ENCODE measurements at places on chromosomes 5 and 9.

GRCh38 chr5:98940581-98940980, 11.8 kb upstream of the CHD1 start:
- no peak for DNase-seq

- no peak for DNase-seq
Observed at GRCh38 chr5:154571325-154572035, 93.5 kb upstream of the HAND1 start.

GRCh38 chr9:129568560-129569501, 52.1 kb downstream of the C9orf50 start:
- peak; percentile 26 for DNase-seq

- no peak for DNase-seq
Observed at GRCh38 chr5:24065779-24066178, 558.4 kb downstream of the PRDM9 start.

GRCh38 chr5:90263102-90263820, 146.3 kb downstream of the CETN3 start:
- no peak for DNase-seq

DNA sequence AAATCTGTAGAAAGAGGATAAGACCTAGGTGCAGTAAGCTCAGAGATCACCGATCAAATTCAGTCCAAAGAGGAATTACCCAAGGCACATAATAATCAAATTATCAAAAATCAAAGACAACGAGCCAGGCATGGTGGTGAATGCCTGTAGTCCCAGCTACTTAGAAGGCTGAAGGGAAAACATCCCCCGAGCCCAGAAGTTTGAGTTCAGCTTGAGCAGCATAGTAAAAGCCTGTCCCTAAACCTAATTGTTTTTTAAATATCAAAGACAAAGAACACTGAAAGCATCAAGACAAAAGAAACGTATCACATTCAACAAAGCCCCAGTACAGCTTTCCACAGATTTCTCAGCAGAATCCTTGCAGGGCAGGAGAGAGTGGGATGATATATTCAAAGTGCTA, 122.9 kb downstream of the CEP120 start:
- DNase-seq: no peak

- DNase-seq: no peak
Observed at GRCh38 chr5:154755361-154756008, at the start of gene LARP1. Gene LARP1 (plus strand): TSS chr5:154755377. CDS start chr5:154755758, 381 bp downstream.

DNA sequence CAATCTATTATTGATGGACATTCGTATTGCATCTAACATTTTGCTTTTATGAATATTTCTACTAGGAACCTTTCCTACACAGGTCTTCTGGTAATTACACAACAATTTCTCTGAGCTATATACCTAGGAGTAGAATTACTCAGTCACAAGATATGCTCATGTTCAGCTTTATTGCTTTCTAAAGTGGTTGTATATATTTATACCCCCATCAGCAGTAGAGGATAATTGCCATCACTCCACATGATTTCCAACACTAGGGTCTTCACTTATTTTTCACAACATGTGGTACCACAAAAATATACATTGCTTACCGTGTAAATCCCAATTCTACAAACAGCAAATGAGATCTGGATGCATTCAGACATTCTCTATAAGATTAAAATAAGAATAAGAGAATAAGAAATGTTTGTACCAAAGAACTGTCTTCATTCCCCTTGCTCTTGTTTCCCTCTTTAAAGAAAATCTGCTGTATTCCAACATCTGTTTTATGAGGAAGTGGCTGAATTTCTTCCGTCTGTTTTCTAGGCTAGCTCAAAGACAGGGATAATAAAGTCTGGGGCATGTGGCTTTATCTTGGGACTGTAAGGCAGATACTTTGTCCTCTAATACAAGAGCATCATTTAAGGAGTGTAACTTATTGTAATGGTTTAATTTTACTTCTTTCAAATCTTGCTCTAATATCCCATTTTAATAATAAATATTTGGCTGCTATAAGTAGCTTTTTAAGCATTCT, 28.2 kb downstream of the ARL15 start:
- DNase-seq: no peak

GRCh38 chr9:98890256-98890655, 53.5 kb upstream of the COL15A1 start:
- DNase-seq: no peak

GRCh38 chr5:99037668-99038067, 108.9 kb upstream of the CHD1 start:
- no peak for DNase-seq

GRCh38 chr9:37370968-37371563, 51.4 kb upstream of the GRHPR start:
- no peak for DNase-seq

GRCh38 chr9:70340572-70340971, 73.9 kb downstream of the KLF9 start:
- no peak for DNase-seq

- DNase-seq: no peak
Observed at GRCh38 chr5:124783285-124783684, 36.8 kb upstream of the ZNF608 start.

- peak; percentile 65 for DNase-seq
Observed at GRCh38 chr9:81517954-81518353, 171.4 kb downstream of the TLE1 start.

GRCh38 chr9:107394264-107394663, 95.3 kb downstream of the KLF4 start:
- no peak for DNase-seq

DNA sequence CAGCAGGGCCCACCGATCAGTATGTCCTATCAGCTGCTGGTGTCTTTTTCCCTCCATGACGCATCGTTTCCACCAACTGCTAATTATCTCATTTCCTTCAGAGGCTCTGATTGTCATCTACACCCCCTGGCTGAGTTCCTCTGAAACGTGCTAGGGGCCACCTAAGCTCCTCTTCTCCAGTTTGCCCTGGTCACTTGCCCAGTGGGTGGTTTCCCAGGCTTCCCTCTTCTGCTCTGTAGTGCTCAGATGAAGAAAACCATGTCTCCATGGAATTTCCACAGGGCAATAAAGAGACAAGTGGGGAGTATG, 65.3 kb downstream of the TSTD2 start:
- no peak for DNase-seq

DNA sequence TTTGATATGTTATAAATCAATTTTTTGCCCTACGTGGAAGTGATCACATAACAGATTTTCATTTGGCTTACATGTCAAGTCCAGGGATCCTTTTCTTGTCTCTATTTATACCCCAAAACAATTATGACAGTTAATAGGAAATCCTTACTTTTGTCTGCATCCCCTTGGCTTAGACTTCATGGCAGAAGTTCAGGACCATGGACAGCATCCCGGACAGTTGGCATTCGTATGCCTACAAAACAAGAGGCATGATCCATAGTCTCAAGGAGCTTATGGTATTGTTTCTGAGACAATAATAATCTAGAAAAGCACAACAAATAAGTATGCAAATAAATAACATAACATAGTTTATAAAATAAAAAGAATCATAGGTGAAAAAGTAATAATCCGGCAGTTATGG, 214.3 kb upstream of the GRIA1 start:
- DNase-seq: no peak

- DNase-seq: no peak
Observed at GRCh38 chr5:127153031-127153430, 79.7 kb upstream of the C5orf63 start.

- no peak for DNase-seq
Observed at GRCh38 chr9:4371108-4371507, 71.2 kb upstream of the GLIS3 start.

DNA sequence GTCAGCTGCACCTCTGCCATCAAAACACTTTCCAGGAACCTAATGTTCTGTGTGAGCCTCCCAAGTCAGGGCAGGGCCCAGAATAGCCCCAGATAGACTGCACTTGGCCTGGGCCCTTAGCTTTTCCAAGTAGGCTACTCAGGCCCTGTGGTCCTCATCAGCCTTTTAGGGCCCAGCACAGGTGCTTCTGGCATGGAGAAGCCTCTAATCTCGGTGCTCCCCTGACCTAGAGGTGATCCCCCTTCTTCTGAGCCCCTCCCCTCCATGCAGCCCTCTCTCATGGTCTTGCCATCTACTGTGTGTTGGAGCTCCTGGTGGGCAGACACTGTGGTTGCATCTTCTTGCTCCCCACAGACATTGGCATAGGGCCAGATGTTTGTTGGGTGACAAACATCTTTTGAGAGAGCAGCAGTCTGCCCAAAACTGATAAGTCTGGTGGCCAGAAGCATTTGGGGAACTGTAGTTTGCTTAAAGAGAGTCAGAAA, 28.1 kb downstream of the FRMPD1 start:
- no peak for DNase-seq

DNA sequence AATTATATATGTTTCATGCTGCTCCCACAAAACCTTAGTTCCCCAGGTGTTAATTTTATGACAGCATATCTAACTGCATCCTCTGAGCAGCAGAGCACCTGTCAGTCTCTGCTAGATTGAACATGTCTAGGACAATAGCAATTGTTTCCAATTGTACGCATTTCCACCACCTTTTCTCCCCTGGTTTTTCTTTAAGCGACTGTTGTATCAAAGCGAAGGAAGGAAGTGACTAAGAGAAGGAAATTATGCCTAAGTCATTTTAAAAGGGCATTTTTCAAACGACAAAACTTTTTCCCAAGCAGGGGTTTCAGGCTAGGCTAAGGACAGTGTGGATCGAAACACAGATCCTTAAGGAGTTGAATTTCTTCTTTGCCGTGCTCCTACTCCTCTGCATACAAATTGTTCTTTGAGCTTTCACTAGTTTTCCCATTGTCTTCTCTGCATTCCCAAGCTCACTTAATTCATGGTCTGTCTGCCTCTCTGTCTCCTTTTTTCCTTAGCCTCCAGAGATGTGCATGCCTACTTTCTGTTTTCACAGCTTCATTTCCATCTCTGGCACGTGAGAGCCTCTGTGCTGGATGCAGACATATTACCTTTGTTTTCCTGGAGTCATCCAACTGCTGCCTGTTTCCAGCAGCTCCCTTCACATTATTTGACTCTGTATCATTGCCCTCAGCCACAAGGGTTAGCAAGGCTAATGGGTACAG, 39.4 kb upstream of the STARD4 start:
- DNase-seq: no peak

DNA sequence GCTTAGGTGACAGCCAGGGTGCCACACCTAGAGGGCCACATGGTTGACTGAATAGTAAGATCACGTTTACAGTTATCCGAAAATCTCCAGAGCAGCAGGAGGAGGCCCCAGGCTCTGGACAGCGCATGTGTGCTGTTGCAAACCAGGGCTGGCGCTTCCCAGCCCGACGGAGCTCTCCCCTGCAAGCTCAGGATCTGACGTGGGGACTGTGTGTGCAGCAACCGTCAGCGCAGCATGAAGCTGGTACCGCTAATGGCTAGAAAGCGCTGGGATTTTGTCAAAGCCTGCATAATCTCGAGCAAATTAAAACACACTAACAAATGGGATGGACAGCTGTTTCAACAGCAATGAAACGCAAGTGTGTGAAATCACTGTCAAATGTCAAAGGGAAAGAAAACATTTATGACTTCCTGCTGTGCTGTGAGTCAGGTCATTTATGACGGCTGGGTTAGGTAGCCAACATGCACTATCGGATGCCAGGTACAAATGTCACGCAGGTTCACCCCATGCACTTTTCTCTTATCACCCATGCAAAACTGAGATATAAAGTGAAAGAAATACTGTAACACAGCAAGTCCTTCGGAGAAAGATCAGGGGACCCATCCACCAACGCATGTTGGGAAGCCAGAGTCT, 7.5 kb downstream of the SURF4 start:
- DNase-seq: no peak

GRCh38 chr5:117299936-117300328, 725.3 kb upstream of the SEMA6A start:
- no peak for DNase-seq

DNA sequence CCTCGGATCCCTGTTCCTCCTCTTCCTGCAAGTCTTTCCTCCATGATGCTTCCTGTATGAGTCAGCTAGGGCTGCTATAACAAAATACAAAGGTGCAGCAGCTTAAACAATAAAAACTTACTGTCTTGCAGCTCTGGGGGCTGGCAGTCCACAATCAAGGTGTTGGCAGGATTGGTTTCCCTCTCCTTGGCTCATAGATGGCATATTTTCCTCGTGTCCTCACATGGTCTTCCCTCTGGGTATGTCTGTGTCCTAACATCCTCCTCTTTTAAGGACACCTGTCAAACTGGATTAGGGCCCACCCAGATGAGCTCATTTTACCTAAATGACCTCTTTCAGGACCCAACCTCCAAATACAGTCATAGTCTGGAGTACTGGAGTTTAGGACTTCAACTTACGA, 117.5 kb downstream of the MED10 start:
- DNase-seq: no peak

GRCh38 chr9:121707477-121708424, 56.3 kb downstream of the DAB2IP start:
- no peak for DNase-seq

DNA sequence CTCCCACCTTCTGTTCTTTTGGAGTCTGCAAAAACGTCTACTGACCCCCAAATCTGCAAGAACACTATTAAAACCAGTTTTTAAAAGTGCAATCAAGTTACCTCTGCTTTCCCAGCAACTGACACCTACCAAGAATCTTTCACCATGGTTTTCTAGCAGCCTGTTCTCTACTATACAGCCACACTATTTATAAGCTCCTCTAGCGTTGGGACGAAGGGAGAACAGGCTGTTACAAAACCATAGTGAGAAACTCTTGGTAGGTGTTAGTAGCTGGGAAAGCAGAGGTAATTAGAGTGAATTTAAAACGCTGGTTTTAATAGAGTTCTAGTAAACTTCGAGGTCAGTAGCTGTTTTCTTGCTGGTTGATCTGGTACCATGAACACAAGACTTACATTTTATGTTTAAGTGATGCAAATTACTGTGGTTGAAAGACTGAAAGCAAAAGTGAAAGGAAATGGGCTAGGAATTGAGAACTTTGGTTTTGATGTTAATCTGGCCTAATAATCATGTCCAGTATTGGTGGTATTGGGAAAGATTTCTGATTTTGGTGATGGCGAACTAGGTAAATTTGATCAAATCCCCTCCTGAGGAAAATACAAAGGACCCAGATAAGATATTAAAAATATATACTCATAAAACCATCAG, 5.3 kb downstream of the MROH2B start:
- DNase-seq: no peak

- peak; percentile 24 for DNase-seq
Observed at GRCh38 chr5:7474821-7475403, 79.0 kb downstream of the ADCY2 start.

DNA sequence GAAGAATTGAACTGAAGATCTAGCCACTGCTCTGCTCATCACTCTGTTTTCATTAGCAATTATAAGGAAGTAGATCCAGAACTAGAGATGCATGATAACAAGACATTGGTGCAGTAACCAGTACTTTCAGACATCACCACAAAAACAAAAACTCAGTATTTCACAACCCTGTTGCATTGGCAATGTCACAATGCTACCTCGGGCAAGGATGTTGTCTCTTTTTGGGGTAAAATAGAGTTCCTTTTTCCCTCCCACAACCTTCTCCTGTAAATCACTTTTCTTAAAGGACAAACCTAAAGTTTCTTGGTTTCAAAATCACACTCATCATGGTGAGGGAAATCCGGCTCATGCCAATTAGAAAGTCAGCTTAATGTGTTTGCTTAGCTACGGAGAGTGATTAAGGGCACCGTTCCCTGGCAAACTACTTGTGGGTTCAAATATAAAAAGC, 420.1 kb upstream of the MEF2C start:
- no peak for DNase-seq
